A549 treated with Mapracorat at 1 μM for 4 hours (cell line): ENCODE measurements at places on chromosomes 2 and 18. TPM values are rescaled to one million over a fixed set of nuclear protein-coding genes. Genes with fewer than 3 reads are reported as not detected.

The SULT1C2 gene
- total RNA-seq: 0.38 to 0.59 TPM (median 0.55 TPM) in 5 replicates

The SCYGR8 gene
- total RNA-seq: not detected in 5 replicates

The KANSL1L gene
- 0.46 to 1.0 TPM (median 0.60 TPM) in 5 replicates for total RNA-seq

The MFSD2B gene
- total RNA-seq: 0.11 to 0.64 TPM (median 0.59 TPM) in 5 replicates

The R3HDM1 gene
- 21.5 to 23.7 TPM (median 22.7 TPM) in 5 replicates for total RNA-seq

The PLCD4 gene
- total RNA-seq: 0.29 to 0.56 TPM (median 0.39 TPM) in 5 replicates

The ALPG gene
- 0.23 to 0.45 TPM (median 0.28 TPM) in 5 replicates for total RNA-seq

The RNF25 gene
- total RNA-seq: 50.2 to 55.3 TPM (median 51.5 TPM) in 5 replicates

The CENPA gene
- 40.4 to 56.5 TPM (median 52.3 TPM) in 5 replicates for total RNA-seq

The RNU2-63P gene
- total RNA-seq: not detected in 5 replicates

The TEX44 gene
- not detected in 5 replicates for total RNA-seq

The REEP1 gene
- total RNA-seq: 0.88 to 1.3 TPM (median 1.2 TPM) in 5 replicates

The L3MBTL4 gene
- total RNA-seq: not detected in 5 replicates

The SPR gene
- total RNA-seq: 90.2 to 141 TPM (median 126 TPM) in 5 replicates

The MROH2A gene
- total RNA-seq: 0.12 to 0.26 TPM (median 0.18 TPM) in 4 of 5 replicates, not detected in the other

The CYBRD1 gene
- total RNA-seq: 25.8 to 34.2 TPM (median 31.4 TPM) in 5 replicates

The CPS1 gene
- 9.6 to 13.8 TPM (median 13.3 TPM) in 5 replicates for total RNA-seq

The ZBTB14 gene
- total RNA-seq: 6.3 to 7.3 TPM (median 6.6 TPM) in 5 replicates

The HSBP1L1 gene
- total RNA-seq: 10.6 to 14.8 TPM (median 13.1 TPM) in 5 replicates

The ACP1 gene
- total RNA-seq: 186 to 243 TPM (median 192 TPM) in 5 replicates

The CABLES1 gene
- 13.0 to 14.8 TPM (median 13.5 TPM) in 5 replicates for total RNA-seq

The VIT gene
- total RNA-seq: not detected in 5 replicates

The CHRND gene
- total RNA-seq: not detected in 5 replicates

The PPP1R1C gene
- 1.1 to 2.6 TPM (median 1.2 TPM) in 5 replicates for total RNA-seq

The FAM228A gene
- total RNA-seq: not detected in 5 replicates

The C2orf68 gene
- 21.8 to 28.5 TPM (median 26.7 TPM) in 5 replicates for total RNA-seq

The DCDC2C gene
- total RNA-seq: 0.24 to 0.57 TPM (median 0.38 TPM) in 3 of 5 replicates, not detected in the others

The VSNL1 gene
- not detected in 5 replicates for total RNA-seq

The NGEF gene
- 14.7 to 20.3 TPM (median 16.9 TPM) in 5 replicates for total RNA-seq

The NEU2 gene
- total RNA-seq: not detected in 5 replicates

The DNAJC27 gene
- 1.7 to 3.1 TPM (median 1.9 TPM) in 5 replicates for total RNA-seq

The INHBB gene
- 16.3 to 29.2 TPM (median 20.2 TPM) in 5 replicates for total RNA-seq
